ENCODE measurements at places on chromosomes 2 and 18. TPM values are rescaled to one million over a fixed set of nuclear protein-coding genes. Genes with fewer than 3 reads are reported as not detected.
A peak's percentile ranks its signal among the peaks of the same experiment; 100 is the strongest.

DNA sequence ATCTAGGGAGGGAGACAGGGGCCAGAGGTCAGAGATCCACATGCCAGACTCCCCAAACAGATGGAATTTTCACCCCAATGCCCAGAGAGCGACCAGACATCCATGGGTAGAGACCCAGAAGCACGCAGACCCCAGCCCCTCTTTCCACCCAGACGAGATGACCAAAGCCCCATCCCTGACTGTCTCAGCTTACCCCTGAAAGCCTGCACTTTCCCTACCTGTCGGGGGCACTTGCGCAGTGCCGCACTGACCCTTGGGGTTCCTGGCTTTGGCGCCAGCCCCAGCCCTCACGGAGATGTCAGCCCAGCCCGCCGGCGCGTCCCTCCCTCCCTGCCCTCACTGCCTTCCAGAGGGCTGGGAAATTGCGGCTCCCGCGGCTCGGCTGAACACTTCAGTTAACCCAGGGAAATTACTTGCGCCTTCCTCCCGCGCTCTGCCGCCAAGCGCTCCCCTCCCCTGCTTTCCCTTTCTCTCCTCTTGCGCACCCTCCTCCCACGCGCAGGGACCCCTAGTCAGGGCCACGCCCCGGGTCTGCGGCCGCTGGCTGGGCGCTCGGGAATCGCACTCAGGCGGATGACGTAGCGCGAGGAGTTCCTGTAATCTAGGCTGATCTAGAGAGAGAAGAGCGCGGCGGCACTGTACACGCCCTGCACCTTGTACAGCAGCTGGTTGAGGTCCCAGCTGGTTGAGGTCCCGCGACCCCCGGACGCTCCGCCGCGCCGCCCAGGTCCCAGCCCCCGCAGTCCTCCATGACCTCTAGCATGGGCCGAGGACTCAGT lies 12.0 kb downstream of the ALPG start:
- peaks cover 6% of the 10 kb centered on the region for H3K4me1 ChIP-seq
- peaks cover 19% of the 10 kb centered on the region for H3K27me3 ChIP-seq
- H3K27ac ChIP-seq: no peak overlapping the region

DNA sequence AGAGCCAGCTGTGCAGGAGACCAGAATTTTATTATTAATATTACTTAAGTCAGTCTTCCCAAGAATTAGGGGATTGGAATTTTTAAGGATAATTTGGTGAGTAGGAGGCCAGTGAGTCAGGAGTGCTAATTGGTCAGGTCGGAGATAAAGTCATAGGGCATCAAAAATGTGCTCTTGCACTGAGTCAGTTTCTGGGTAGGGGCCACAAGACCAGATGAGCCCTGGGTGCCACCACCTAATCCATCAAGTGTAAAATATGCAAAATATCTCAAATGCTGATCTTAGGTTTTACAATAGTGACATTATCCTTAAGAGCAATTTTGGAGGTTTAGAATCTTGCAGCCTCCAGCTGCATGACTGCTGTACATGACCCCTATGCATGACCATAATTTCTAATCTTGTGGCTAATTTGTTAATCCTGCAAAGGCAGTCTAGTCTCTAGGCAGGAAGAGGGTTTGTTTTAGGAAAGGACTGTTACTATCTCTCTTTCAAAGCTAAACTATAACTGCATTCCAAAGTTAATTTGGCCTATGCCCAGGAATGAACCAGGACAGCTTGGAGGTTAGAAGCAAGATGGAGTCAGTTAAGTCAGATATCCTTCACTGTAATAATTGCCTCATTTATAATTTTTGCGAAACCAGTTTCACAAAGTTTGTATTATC lies 215.9 kb downstream of the RNF152 start:
- peaks cover 14% of the 10 kb centered on the region for H3K36me3 ChIP-seq
- peaks cover 3% of the 10 kb centered on the region for H3K27me3 ChIP-seq
- no peaks in the 10 kb centered on the region for H3K4me1 ChIP-seq
- H3K27ac ChIP-seq: no peak overlapping the region
- DNase-seq: no peak

- peaks cover 8% of the 10 kb centered on the region for H3K36me3 ChIP-seq
- H3K4me1 ChIP-seq: peaks cover 14% of the 10 kb centered on the region
- no peak for DNase-seq
Observed at GRCh38 chr2:32758232-32758631, 130.4 kb downstream of the TTC27 start.

DNA sequence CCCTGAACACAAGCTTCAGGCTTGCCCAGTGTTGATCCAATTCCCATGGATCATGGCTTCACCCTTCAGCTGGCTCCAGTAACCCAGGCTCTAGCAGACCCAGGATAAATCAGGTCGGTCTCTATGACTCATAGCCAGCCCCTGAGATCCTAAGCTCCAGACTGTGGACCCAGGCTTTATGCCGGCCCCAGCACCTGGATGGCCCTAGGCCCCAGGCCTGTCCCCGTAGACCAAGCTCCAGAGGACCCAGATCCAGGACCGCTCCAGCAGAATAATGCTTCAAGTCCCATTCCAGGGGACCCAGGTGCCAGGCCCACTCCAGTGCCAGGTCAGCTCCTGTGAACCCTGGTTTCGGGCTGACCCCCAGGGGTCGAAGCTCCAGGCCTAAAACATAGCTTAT lies 1589.9 kb upstream of the DDX18 start:
- DNase-seq: no peak
- no peaks in the 10 kb centered on the region for H3K4me1 ChIP-seq
- H3K27me3 ChIP-seq: peaks cover 2% of the 10 kb centered on the region
- H3K4me3 ChIP-seq: no peak overlapping the region
- H3K36me3 ChIP-seq: no peaks in the 10 kb centered on the region

GRCh38 chr2:140624200-140624599 lies 1506.6 kb downstream of the LRP1B start:
- no peaks in the 10 kb centered on the region for H3K36me3 ChIP-seq
- no peak overlapping the region for H3K4me3 ChIP-seq
- no peaks in the 10 kb centered on the region for H3K27me3 ChIP-seq
- no peaks in the 10 kb centered on the region for H3K4me1 ChIP-seq
- DNase-seq: no peak

DNA sequence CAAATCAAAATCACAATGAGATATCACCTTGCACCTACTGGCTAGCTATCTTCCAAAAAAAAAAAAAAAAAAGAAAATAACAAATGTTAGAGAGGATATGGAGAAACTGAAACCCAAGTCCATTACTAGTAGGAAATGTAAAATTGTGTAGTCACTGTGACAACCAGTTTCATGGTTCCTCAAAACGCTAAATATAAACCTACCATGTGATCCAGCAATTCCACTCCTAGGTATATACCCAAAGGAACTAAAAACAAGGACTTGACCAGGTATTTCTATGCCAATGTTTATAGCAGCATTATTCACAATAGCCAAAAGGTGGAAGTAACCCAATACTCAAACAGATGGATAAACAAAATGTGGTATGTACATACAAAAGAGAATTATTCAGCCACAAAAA lies 11.7 kb upstream of the SCRN3 start:
- H3K27me3 ChIP-seq: peaks cover under 1% of the 10 kb centered on the region
- no peak overlapping the region for H3K4me3 ChIP-seq
- H3K36me3 ChIP-seq: peaks cover 3% of the 10 kb centered on the region
- no peak for DNase-seq
- no peak overlapping the region for H3K27ac ChIP-seq

- H3K36me3 ChIP-seq: no peaks in the 10 kb centered on the region
- no peak for DNase-seq
- no peak overlapping the region for H3K4me3 ChIP-seq
- H3K27me3 ChIP-seq: peaks cover 2% of the 10 kb centered on the region
- H3K4me1 ChIP-seq: peaks cover 52% of the 10 kb centered on the region
- H3K27ac ChIP-seq: peak overlapping the region; percentile 16
Observed at GRCh38 chr18:62812242-62812641, 96.9 kb downstream of the PHLPP1 start.

- no peaks in the 10 kb centered on the region for H3K4me1 ChIP-seq
- H3K36me3 ChIP-seq: no peaks in the 10 kb centered on the region
- H3K4me3 ChIP-seq: no peak overlapping the region
- H3K27me3 ChIP-seq: no peaks in the 10 kb centered on the region
- no peak overlapping the region for H3K27ac ChIP-seq
Observed at GRCh38 chr2:40725950-40726349, 274.1 kb upstream of the SLC8A1 start.

DNA sequence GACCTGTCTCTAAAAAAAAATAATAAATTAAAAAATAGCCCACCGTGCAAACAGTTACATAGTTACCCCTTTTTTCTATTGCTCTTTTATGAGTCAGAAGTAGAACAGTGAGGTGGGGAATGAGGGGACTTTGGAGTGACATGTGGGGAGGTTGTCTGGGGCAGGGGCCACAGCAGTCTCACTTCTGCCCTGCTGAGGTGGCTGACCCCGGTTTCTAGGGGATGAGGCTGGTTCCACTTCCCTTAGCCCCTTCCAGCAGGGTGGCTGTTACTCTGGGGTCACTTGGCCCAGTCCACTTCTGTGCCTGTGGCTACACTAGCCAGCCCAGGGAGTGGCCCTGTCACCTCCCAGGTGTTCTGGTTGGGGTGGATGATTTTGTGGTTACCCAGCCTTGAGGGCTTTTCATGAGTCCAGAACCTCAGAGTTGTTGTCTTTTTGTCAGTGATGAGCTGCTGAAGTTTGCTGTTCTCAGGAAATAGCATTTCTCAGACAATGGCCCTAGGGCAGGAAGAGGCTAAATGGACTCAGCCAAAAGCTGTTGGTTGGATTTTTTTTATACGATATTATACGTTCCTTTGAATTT lies 28.0 kb upstream of the SCLY start:
- no peak overlapping the region for H3K4me3 ChIP-seq
- H3K4me1 ChIP-seq: no peaks in the 10 kb centered on the region
- H3K27ac ChIP-seq: no peak overlapping the region
- peaks cover 35% of the 10 kb centered on the region for H3K36me3 ChIP-seq
- peaks cover 2% of the 10 kb centered on the region for H3K27me3 ChIP-seq
- no peak for DNase-seq

DNA sequence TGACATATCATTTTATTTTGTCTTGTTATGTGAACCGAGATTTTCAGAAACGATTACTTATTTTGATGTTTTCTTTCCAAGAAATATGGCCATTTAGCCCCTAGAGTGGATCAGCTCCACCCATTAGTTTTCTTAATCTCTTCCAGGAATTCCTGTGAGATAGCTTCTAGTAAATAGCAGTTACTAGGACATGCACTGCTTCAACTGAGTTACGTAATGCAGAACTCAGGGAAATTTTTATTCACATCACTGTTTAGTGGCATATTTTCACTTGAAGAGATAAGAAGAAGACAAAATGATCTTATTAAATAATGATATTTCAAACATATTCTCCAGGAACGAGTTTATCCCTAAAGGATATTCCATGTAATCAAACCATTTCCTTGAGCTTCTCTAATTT lies 573.5 kb upstream of the CNTNAP5 start:
- no peaks in the 10 kb centered on the region for H3K27me3 ChIP-seq
- H3K27ac ChIP-seq: no peak overlapping the region
- H3K4me3 ChIP-seq: no peak overlapping the region
- H3K4me1 ChIP-seq: no peaks in the 10 kb centered on the region

DNA sequence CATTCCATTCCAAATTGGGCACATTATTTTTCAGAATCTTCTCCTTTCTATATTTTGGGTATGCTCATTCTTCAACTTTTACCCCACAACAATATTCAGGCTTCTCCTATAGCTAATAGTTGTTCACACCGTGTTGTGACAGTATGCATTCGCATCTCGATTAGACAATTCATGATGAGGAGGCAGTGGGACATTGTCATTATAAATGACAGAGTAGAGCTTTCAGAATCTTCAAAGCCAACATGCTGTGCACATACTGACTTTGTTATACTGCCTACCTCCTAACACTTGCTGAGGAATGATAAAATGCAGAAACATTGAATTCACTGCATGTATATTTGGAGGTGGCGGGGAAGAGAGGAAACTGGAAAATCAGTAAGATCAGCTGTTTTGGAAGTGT lies 714.2 kb downstream of the SUCLG1 start:
- peaks cover 3% of the 10 kb centered on the region for H3K27me3 ChIP-seq
- no peak for DNase-seq
- no peak overlapping the region for H3K27ac ChIP-seq
- H3K4me3 ChIP-seq: no peak overlapping the region

DNA sequence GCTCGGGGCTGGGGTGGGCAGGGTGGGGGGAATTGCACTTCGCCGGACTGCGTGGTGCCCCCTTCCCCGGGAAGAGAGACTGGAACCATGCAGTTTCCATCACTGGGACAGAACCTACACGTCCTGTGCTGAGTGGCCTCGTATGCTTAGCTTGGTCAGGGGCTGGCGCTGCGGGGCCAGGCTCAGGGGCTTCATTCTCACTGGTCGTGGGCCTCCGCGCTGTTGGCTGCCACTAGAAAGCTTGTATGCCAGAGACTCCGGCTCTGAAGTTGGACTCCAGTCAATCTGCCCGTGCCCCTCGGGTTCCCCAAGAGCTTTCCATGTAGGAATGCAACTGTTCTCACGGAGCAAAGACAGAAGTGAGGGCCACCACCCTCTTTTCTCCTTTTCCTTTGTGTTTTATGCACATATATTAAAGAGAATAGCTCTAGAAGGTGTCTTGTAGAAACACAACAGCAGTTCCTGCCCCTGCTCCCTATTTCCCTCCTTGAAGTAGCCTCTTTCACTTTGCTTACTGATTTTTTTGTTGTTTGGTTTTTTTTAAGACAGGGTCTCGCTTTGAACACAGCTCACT lies 64.0 kb upstream of the YWHAQ start:
- no peak overlapping the region for H3K4me3 ChIP-seq
- DNase-seq: no peak
- H3K4me1 ChIP-seq: peaks cover 12% of the 10 kb centered on the region
- no peaks in the 10 kb centered on the region for H3K36me3 ChIP-seq
- H3K27me3 ChIP-seq: peaks cover 3% of the 10 kb centered on the region
- H3K27ac ChIP-seq: no peak overlapping the region

DNA sequence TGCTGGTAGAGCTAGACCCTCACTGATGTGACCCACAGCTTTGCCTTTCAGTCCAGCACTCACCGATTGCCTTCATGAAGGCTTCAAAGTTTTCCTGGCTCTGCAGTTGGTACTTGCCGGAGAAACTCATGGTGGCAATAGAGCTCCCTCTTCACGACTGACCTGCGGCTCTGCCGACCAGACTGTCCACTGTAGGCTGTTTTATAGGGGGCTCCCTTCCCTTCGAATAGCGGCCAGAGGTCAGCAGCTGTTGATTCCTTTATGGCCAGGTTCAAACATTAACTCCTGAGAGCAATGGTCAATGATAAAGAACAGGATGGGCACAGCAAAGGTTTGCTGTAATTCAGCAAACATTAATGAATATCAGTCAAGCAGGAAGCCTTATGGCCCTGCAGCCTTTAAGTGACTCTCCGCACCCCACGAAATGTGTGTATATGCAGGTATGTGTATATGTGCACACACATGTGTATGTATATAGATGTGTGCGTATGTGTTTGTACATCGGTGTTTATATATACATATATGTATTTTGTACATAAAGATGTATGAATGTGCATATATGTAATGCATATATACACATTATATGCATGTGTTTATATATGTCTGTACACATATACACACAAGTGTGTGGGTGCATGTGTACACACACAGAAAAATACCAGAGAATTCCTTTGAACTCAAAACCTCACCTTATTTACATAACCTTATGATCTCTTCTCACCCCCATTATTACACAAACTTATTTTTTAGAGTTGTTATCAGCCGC lies at the start of gene FABP1:
Gene FABP1, minus strand, starts transcription at position 175 of the 766 bp plus-strand sequence. Its CDS starts 45 bp downstream, at position 130.
- no peak within 1 kb of the TSS for H3K27ac ChIP-seq
- H3K36me3 ChIP-seq: no peaks in the 10 kb centered on the region
- H3K4me3 ChIP-seq: no peak within 1 kb of the TSS
- H3K4me1 ChIP-seq: no peaks in the 10 kb centered on the region
- DNase-seq: no peak

Gene GREB1L
- 105 TPM for total RNA-seq

Gene IL36G
- total RNA-seq: not detected

Gene BOLL
- total RNA-seq: not detected

Gene RAB12
- 35.3 TPM for total RNA-seq

Gene TTL
- 89.9 TPM for total RNA-seq

Data from endothelial cell (in vitro differentiated cells).